HT-29 (cell line): ENCODE measurements at places on chromosomes 5 and 9.

GRCh38 chr5:61993295-61993927, 312.6 kb upstream of the KIF2A start:
- DNase-seq: no peak

- no peak for DNase-seq
Measured at GRCh38 chr5:12274236-12274635, 370.0 kb upstream of the CTNND2 start.

DNA sequence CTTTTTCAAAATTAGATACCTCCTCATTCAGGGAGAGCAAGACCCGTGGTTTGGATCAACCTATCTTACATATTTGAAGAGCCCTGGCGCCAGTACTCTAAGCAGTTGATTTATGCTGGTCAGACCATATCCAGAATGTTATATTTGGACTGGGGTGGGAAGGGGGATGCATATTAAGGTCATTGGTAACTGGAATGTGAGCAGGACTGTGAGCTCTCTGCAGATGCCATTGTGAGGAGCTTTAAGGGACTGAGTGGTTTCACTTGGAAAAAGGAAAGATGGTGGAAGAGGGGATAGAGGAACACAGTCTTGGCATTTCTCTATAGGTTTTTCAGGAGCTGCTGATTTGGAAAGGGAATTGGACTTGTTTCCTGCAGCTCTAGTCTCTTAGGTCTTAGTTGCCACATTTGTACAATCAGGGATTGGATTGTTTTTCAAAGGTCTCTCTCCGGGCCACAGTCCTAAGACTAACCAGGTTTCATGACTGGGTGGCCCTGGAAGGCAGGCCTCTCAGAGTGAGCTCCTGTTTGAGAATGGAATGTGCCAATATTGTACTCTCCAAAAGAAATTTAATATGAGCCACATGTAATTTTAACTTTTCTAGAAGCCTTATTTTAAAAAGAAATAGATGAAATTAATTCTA, 25.8 kb upstream of the F2R start:
- no peak for DNase-seq

GRCh38 chr5:32258424-32258823, 54.3 kb downstream of the MTMR12 start:
- DNase-seq: no peak

DNA sequence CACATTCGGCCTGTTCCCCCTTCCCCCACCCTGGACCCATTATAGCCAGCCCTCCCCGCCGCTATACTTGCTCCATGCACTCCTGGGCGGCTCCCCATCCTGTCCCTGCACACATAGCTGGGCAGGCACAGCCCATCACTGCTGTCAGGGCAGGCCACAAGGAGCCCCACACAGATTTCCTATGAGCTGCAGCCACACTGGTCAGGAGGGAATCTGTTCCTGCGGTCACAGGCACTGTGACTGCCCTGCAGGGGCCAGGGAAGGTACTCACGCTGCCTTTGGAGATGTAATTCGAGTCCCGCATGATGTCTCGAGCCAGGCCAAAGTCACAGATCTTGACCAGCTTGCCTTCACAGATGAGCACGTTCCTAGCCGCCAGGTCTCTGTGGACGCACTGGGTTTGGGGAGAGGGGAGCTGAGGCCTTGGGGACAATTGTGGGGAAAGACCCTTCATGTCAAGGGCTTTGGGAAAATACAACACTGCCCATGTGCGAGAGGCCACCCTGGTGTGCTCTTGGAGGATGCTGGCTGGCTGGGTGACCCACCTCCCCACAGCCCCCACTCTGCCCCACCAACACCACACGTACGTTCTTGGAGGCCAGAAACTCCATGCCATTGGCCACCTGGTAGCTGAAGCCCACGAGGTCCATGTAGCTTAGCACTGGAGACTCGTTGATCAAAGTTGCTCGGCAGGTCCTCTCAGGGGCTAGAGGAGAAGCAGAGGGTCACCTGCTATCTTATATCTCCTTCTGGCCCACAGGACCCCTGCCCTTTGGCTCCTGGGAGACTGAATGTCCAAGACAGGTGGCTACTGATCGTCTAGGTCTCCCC, 34.5 kb upstream of the CSF1R start:
- no peak for DNase-seq

- no peak for DNase-seq
Measured at GRCh38 chr5:173394701-173395100, 66.5 kb upstream of the STC2 start.
